ENCODE measurements at places on chromosomes 11 and 22.

GRCh38 chr11:44999068-44999467 lies 48.4 kb upstream of the TP53I11 start:
- no peak for DNase-seq

- DNase-seq: no peak
Observed at GRCh38 chr11:58771458-58771855, 39.7 kb upstream of the GLYAT start.

DNA sequence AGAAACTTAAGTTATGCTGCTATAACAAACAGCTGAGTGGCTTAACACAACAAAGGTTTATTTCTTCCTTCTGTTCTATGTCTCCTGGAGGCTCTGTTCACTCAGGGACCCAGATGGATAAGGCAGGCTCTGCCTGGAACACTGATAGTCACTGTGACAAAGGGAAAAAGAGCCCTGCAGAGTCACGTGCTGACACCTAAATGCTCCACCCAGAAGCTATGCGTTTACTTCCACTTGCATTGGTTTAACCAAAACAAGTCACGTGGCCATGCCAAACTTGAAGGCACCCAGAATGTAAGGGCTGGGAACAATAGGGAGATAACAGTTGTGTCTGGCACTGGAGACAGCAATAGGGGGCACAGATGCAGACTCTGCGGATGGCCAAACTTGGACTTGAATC lies 3.4 kb upstream of the MS4A15 start:
- DNase-seq: no peak

DNA sequence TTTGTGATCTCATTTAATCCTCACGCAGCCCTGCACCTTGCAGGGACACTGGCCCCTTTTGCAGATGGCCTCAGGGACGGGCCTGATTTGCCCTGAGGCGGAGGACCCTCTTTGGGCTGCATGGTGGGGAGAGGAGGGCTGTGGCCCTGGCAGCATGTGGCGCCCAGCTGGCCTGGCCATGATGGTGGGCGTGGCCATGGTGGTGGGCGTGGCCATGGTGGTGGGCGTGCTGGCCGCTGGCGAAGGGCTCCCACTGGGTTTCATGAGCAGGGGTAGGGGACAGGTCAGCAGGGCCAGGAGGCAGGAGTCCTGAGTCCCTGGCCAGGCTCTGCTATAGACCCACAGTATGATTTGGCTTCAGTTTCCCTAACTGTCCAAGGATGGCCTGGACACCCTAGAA lies 13.1 kb downstream of the WNT11 start:
- no peak for DNase-seq

DNA sequence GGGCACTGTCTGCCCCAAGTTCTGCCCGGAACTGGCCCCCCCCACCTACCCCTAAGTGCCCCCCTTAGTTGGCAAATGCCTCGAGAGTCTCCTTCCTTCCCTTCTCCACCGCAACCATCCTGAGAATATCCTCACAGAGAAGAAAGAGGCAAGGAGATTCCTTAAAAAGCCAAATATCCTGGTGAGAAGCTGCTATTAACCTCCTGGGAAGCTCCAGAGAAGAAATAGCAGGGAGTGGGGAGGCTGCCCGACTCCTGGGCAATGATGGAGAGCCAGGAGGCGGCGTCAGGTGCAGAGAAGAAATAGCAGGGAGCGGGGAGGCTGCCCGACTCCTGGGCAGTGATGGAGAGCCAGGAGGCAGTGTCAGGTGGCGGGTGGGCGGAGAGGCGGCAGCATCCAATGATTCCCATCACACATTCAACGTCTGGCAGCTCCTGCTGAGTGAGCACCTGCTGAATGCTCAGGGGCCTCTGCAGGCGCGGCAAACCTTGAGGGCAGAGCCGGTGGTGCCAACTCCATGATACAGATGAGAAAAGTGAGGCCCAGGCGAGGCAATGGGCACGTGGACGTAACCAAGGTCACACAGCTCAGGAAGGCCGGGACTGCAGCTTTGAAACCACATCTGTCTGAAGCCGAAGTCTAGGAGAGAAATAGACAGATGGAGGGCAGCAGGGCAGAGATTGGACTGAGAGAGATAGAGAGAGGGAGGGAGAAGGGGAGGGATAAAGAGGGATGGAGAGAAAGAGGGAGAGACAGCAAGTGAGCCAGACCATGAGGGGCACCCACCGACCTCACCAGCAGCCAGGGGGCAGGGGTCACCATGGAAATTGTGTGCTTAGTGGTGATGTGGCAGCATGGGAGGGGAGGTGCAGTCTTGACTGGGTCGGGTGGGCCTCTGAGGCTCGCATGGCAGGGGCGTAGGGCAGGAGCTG lies 58.3 kb downstream of the CYTH4 start:
- DNase-seq: no peak

- DNase-seq: no peak
Observed at GRCh38 chr22:32618441-32619140, 144.0 kb downstream of the FBXO7 start.
